Stimulated activated CD4-positive, alpha-beta T cell treated with anti-CD3 and anti-CD28 coated beads, Interleukin-2, amount 100 ng/mL, for 24 hours (primary cell): ENCODE measurements at places on chromosomes 1 and 21.

DNA sequence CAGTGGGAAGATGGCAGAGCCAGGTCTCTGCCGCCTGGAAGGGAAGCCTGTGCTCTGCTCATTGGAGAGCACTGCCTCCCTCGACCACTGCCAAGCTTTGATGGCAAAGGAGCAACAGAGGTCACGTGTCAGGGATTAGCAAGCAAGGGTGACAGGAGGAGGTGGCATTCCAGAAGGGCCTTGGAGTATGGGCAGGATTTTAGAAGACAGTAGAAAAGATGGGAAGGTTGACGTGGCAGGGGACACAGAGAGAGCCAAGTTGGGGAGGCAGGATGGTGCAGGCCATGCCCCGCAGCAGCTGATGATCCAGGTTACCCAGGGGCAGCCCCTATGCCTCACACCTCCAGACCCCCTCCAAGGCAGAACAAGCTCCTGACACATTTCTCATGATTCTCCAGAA lies 21.9 kb upstream of the LBR start:
- no peak for DNase-seq

- no peak for DNase-seq
Measured at GRCh38 chr1:91631718-91632330, 131.2 kb downstream of the CDC7 start.

- DNase-seq, result peak; percentile 41
Measured at GRCh38 chr1:84298684-84299535, 2.6 kb upstream of the SAMD13 start.

DNA sequence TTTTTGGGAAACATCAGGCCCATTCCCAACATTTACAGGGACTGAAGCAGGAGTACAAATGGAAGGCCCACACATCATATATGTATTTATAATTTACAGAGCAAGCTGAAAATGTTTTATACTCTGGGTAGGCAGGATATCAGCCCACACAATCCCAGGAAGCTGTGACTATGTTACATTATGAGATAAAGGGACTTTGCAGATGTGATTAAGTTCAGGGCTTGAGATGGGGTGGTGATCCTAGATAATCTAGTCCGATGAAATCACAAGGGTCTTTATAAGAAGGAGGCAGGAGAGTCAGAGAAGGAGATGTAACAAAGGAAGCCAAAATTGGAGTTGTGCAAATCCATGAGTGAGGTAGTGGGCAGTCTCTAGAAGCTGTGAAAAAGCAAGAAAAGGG lies 160.5 kb downstream of the PDE4B start:
- DNase-seq, result no peak

DNA sequence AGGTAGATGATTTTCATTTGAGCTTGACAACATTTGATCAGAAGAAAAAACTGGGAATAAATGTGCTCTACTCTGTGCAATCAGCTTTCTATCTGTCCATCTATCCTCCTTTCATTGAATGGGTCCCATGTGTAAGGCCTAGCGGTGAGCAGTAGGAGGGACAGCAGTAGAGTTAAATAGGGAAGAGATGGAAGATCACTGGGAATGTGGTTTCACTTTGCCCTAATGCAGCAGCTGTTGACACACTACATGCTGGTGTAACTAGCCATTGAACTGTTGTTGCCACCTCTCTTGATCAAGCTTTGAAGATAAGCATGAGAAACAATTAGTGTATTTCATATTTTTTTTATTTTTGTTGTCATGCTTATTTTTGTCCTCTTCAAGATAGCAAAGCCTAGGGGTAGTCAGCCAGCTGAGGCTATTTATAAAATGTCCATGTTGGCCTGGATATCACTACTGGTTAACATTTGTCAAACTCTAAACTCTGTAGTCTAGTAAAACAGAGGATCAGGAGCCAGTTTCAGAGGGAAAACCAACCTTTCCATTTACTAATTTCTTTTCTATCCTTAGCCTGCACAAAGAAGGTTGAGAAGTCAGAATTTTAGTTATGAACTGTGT lies 41.9 kb downstream of the CACNA1E start:
- no peak for DNase-seq
